T-helper 2 cell (primary cell): ENCODE measurements at places on chromosomes 16 and 17.
A peak's percentile ranks its signal among the peaks of the same experiment; 100 is the strongest.

DNA sequence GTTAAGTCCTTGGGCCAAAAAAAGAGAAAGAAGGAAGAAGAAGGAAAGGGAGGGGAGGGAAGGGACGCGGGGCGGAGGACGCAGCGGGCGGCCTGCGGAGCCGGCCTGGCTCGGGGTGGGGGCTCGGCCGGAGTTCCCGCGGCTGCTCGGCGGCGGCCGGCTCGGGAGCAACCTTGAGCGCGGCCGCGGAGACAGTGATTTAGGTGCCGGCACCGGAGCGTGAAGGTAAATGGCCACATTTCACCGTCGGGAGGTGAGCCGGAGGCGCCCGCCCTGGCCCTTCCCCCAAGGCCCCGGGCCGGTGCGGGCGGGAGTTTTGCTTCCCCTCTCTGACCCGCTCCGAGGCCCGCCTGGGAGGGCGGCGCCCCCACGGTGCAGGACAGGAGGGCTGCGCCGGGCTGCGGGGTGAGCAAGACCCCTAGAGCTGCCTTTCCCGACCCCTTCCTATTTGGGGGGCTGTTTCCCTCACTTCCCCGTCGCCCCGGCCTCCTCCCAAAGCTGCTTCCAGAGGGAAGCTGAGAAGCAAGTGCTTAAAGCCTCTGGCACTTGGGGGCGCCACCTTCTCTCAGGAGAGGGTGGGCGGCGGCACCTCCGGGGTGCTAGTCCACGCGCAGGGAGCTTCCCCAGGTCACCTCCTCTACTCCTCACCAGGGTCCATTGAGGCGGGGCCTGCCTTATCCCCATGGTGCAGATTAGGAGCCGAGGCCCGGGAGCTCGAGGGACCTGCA lies 56.5 kb downstream of the MRM1 start:
- no peak for DNase-seq

- DNase-seq = no peak
These were observed 85.8 kb upstream of the SEC14L1 start for GRCh38 chr17:77054936-77055335.

- DNase-seq = no peak
These were observed 914 bp downstream of the MAP1LC3B start for GRCh38 chr16:87392821-87393679.

DNA sequence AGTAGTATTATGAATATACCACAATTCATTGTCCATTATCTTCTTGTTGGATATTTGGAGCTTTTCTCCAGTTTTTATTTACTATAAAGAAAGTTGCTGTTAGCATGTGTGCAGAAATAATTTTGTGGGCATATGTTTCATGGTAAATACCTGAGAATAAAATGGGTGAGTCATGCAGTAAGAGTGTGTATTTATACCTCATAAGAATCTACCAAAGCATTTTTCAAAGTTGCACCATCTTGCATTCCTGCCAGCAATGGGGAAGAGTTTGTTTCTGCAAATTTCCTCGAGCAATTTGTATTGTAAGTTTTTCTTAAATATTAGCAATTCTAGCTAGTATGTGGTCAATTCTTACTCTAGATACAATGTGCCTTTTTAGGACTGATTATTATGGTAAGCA lies 7.9 kb upstream of the MON1B start:
- no peak for DNase-seq

DNA sequence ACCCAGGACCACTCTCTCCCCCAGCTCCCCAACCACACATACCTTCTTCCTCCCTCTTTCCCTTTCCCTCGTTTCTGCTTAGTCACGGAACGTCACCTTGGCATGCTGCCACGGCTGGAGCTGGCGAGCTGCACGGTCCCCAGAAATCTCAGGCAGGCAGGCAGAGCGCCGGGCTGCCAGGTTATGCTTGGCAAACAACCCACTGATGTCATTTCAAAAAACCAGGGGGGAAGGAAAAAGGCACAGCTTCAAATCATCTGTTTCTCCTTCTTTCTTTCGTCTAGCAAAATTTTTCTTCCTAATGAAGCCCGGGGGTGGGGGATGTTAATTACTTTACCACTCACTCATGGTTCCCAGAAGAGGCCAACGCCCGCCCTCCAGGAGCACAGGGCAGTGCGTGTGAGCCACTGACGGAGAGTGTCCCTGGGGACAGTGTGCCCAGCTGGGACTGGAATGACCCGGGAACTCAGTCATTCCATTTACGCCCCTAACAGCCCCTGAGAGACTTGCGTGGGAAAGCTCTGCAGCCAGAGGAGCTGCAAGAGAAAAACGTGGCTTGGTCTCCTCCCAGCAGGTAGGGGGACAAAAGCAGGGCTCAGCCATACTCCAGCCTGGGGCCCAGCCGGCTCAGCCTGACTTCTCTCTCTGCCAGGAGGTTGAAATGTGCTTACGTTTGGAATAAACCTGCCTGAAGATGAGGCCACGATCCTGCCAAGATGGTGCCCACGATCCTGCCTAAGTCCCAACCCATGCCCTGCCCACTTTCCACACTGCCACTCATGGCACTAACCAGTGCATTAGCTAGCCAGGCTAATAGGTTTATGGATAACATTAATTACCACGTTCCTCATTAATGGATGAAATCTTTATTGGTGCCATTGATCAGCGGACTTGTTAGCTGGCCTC lies 198.9 kb downstream of the ZFHX3 start:
- no peak for DNase-seq

DNA sequence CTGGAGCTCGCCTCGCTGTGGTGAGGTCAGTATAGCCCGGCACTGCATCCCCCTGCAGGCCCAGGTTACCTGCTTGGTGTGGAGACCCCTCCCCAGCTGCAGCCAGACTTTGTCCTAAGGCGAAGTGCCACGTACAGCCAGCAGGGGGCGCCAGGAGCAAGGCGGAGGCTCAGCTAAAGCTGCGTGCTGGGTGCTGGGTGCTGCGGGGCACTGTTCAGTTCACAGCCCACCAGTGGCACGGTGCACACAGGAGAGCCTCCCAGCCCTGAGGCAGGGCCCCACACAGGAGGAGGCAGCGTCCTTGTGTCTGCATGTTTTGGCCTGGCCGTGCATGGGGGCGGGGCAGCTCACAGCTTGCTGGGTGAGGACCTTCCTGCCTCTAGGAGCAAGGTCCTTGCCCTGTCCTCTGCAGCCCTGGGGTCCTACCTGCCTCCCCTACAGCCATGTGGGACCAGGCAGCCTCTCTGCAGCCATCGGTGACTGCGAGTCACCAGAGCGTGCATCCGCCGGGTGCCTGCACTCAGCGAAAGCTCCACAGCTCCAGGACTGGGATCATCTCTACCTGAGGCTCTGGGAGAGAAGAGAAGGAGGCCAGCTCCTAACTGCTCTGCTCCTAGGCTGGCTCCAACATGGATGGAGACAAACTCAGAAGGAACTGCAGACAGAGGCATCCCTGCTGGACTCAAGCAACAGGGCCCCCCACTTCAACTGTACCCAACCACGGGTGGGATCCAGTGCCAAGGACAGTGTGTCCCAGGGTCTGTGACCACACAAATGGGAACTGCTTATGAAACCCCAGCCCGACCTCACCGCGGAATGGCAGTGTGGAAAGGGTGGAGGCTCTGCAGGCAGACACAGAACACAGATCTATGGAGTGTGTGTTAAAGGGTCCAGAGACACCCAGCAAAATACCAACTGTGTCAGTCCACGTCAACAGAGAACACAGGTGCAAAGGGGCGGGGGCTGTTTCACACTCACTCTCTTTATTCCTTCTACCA lies 19.0 kb downstream of the SLC7A5 start:
- DNase-seq = peak; percentile 70

DNA sequence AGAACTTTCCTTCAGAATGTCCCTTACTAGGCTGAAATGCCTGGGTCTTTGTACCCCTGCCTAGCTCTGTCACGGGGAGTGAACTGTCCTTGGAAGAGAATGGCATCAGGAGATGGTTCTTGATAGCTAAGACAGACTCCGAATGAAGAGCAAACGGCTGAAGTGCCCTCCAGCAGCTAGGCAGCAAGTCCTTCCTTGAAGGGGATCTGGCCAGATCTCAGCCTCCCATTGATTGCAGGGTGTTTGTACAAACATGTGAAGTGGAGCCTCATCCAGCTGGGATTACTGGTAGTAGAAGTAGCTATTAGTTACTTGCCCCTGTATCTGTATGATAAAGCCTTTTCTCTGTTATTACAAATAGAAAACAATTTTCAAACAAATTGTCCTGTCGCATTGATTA lies 30.9 kb downstream of the LRRC36 start:
- DNase-seq = no peak

DNA sequence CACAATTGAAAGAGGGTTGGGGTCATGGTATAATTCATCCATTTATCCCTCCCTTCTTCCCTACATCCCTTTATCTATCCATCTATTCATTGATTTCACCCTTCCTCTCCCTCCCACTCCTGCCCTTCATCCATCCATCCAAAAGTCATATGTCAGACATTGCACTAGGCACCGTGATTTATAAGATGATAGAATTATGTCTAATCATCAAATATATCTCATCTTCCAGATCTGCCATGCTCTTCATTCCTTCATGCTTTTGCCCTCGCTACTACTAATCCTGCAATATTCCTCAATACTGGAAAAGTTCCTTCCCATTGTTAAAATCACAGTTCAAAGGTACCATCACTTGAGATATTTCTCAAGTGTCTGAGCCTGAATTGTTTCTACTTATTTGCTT lies 335.2 kb upstream of the CDH11 start:
- no peak for DNase-seq

DNA sequence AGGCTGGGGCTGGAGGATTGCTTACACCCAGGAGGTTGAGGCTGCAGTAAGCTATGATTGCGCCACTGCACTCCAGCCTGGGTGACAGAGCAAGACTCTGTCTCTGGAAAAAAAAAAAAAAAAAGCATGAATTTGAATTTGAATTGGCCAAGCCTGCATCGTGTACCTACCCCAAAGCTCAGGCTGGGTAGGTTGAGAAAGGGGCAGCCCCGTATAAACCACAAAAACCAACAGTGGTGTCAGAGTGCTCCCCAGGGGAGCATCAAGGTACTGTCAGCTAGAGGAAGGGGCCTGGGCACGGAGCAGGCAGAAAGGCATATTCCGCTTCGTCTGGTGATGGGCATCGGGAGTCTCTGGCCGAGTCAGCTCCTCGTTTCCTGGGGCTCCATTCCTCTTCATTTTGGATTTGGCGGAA lies 40.9 kb downstream of the RAP1GAP2 start:
- DNase-seq = no peak

GRCh38 chr16:78098087-78098486 lies 1.4 kb upstream of the WWOX start:
- no peak for DNase-seq

DNA sequence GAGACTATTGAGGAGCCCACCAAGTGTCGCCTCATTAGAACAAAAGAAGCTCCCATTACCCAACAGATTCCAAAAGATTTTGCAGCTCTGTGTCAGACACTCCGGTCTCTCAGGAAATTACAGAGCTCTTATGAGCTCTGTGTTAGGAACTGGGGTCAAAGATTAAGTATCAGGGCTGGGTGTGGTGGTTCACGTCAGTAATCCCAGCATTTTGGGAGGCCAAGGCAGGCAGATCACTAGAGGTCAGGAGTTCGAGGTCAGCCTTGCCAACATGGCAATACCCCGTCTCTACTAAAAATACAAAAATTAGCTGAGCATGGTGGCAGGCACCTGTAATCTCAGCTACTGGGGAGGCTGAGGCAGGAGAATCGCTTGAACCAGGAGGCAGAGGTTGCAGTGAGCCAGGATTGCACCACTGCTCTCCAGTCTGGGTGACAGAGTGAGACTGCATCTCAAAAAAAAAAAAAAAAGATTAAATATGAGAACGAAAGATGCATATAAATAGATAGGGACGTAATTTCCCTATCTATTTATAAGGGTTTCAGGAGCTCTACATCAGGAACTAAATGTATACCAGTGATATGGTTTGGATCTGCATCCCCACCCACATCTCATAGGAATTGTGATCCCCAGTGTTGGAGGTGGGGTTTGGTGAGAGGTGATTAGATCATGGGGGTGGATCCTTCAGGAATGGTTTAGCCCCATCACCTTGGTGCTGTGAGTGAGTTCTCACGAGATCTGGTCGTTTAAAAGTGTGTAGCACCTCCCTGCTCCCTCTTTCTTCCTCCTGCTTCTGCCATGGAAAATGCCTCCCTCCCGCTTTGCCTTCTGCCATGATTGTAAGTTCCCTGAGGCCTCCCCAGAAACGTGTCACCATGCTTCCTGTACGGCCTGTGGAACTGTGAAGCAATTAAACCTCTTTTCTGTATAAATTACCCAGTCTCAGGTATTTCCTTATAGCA lies 111.4 kb downstream of the PRKCA start:
- DNase-seq = no peak
